ENCODE measurements at places on chromosomes 3 and 15.

DNA sequence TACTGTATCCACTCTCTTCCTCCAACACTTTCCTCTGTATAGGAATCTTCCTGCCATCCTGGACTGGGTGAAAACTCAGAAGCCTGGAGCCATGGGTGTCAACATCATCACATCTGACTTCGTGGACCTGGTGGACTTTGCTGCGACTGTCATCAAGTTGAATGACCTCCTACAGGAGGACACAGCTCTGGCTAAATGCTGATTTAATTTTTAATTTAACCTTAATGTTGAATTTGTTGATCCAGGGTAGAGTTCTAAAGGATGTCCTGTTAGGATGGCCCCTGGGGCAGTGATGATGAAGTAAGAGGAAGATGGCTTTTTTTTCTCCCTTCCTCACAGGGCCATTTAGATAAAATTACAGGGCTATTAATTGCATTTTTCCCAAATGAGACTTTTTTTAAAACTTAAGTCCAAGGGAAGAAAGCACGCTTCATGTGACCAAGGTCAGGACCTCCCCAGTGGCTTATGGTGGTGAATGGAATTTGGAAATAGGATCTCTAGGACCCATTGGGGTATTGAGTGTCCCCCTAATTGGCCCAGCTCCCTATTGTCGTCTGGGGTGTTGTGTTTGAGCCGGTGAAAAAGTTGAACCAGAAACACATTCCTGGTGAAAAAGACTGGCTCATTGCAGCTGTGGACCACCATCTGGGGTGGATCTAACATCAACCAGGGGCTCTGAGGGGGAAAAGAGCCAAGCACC lies 125.7 kb upstream of the ZBED2 start:
- DNase-seq = no peak

DNA sequence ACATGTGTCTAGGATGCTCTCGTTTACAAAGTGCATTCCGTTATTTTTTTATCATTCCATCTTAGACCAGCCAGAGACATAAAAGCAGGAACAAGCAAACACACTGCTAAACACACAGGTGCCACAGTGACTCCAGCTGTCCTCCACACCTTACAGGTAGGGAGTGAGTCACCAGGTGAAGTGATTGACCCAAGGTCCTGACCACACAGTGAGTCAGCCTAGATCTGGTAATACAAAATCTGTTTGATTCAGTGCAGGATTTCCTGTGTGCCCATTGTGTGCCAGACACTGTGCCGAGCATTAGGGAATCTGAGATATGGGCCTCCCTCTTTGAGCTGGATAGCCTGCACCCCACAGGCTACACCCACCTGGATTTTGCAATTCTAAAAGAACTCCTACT lies 16.7 kb upstream of the BFSP2 start:
- no peak for DNase-seq

- DNase-seq = no peak
Observed at GRCh38 chr3:44079916-44080315, 161.8 kb upstream of the TOPAZ1 start.

DNA sequence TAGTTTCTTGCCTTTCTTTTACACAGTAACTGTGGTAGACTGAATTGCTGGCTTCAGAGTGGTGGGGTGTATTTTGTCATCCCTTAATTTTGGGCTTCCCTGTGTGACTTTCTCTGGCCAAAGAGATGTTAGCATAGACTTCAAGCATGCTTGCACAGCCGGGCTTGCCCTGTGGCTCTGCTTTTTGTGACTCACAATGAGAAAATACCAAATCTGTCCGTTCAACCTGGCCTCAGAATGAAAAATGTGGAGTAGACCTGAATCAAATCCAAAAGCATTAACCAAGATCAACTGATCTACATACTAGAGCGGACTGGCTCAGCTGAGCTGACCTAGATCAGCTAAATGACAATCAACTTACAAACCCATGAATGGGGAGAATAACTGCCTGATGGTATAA lies 51.4 kb downstream of the PLAAT1 start:
- DNase-seq = no peak

DNA sequence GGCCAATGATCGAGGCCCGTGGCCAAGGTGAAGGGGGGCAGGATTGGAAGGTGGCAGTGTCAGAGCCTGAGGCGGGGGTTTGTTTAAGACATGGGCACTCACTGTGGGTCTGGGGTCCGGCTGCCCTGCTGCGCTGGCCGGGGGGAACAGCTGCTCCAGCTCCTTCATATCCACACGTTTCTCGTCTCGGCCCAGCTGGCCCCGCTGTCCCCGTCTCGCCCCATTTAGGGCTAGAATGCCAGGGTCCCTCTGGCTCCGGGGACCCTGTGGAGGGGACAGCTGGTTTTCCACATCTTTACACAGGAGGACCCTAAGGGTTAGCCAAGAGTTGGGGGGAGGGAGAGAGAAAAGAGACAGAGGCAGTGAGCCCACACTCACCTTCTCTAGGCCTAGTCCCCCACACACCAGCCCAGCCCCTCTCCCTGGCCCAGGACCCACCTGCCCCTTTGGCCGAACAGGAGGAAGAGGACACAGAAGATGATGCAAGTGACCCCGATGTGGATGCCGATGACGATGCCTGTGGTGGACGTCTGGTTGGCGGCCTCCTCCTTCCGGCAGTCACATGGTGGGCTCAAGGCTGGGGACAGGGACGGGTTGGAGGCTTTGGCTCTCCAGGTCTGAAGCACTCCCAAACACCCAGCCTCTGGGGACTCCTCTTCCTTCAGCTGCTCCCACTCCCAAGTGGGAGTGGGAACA lies 25.0 kb downstream of the RNU5B-1 start:
- DNase-seq = no peak

GRCh38 chr3:4656059-4656458 lies 162.9 kb downstream of the ITPR1 start:
- DNase-seq = no peak

DNA sequence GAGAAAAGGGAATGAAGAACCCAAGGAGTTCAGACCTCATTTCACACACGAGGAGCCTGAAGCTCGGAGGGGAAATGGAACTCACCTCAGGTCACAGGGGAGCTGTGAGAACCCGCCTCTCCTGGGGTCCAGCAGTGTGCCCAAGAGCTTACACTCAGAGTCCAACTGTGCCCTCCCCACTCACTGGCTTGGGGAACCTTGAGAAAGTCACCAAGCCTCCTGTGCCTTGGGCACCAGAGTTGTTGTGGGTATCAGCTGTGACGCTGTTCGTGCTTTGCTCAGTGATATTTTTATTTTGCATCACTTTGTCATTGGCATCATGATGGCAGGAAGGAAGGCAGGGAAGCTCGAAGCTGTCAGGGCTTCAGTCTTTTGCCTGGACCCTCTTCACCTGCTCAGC lies 83.4 kb downstream of the TLE3 start:
- no peak for DNase-seq

DNA sequence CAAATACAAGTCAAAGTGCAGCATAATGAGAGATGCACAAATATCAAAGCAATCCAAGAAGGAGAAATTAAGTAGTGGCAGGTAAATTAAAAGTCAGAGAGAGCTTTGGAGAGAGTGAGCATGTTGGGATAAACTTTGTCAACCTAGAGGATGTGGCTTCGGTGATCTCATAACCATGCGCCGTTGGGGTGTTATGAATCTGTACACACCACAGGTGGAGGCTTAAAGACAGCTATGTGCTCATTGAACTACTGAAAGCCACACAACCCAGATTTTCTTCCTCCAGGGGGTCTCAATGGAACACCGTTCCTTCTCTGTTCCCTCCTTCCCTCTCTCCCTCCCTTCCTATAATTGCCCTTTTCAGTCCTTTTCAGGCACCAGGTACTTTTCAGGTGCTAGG lies 52.0 kb downstream of the SUCNR1 start:
- DNase-seq = no peak

GRCh38 chr15:62803856-62804400 lies 238.6 kb upstream of the TPM1 start:
- no peak for DNase-seq

DNA sequence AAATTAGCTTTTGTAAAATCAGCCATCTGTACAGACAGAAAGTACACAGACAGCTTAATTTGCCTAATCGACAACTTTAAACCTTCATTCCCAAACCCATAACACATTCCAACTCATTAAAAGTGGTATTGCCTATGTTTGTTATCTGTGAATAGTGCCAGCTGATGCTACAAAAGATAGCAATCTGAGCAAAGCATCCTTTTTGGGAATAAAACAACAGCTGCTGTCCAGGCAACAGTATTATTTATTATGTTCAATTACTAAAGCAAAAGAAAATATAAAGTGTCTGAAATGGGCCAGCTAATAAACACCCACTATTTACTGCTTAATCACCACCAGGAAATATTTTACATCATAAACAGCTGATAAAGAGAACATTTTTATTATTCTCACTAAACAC lies 134.8 kb upstream of the ABI3BP start:
- DNase-seq = no peak

- DNase-seq = no peak
Observed at GRCh38 chr3:175155172-175155571, 296.0 kb downstream of the NAALADL2 start.

DNA sequence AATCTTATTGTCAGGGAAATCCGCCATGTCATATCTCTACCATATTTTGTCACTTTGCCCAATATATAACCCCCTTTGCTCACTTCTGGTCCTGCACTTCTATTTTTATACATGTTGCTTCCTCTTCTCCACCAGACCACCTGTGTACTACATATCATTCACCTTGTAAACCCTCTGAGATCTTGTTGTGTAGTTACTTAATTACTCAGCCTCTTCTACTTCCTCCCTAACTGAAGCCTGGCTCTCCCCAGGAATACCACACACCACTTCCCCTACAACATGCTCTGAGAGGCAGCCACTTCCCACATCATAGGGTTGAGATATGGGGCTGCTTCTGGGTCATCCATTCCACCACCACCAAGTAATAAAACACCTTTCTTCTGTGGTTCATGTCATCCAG lies 10.0 kb downstream of the HEXA start:
- DNase-seq = no peak

GRCh38 chr3:135041601-135042000 lies 246.5 kb downstream of the EPHB1 start:
- DNase-seq = no peak

GRCh38 chr3:39157359-39157758 lies 4.0 kb upstream of the CSRNP1 start:
- DNase-seq = no peak

GRCh38 chr3:131279577-131279976 lies 102.0 kb upstream of the NUDT16 start:
- no peak for DNase-seq

- DNase-seq = peak; percentile 41
Observed at GRCh38 chr15:44038755-44039191, 156.3 kb downstream of the FRMD5 start.

DNA sequence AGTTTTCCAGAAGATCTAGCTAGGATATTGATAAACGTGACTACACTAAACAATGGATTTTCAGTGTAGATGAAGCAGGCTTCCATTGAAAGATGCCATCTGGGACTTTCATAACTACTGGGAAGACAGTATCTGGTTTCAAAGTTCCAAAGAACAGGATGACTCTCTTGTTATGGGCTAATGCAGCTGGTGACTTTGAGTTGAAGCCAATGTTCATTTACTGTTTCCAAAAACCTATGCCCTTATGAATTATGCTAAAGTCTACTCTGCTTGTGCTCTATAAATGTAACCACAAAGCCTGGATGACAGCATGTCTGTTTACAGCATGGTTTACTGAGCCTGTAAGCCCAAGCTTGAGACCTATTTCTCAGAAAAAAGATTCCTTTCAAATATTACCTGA lies 245.4 kb downstream of the GBE1 start:
- no peak for DNase-seq

DNA sequence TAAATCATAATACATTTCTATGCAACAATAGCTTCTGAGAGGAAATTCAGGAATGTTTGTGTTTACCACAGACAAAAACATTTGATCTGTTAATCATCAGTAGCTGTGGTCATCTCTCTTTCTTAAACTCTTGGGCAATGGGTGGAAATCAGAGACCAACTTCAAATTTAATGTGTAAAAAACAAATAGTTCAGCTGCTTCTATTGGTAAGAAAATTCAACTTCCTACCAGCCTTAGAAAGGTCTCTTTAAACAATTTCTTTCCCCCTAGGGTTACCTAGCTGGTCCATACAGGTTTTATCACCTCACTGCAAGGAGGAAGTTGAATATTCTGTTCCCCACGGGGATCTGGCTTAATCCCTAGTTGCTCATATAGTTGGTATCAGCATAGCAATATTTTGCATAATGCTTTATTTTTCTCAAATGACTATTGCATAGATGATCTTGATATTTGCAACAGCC lies 20.3 kb upstream of the PPP4R2 start:
- DNase-seq = no peak

GRCh38 chr15:40103864-40104271 lies 4.8 kb downstream of the BMF start:
- no peak for DNase-seq

GRCh38 chr3:184944241-184944640 lies 132.3 kb downstream of the VPS8 start:
- no peak for DNase-seq

DNA sequence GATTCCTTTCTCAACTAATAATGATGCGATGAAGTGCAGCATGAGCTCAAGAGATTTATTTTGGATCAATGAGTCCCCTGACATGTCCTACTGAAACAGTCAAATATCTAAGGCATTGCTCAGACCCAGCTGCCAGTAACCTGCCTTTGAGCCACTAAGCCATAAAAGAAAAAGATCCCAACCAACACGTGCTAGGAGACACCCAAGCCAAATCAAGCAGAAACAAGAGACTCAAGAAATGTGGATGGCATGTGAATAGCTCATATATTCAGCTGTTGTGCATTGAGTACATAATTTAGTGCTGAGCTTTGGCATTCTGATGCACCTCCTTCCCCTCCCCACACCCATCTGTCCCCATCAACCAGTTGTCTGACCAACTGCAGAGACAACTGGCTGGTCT lies 29.2 kb downstream of the GJD2 start:
- no peak for DNase-seq

- DNase-seq = no peak
Observed at GRCh38 chr3:119898478-119899191, 116.7 kb downstream of the NR1I2 start.

- no peak for DNase-seq
Observed at GRCh38 chr3:40437889-40438288, 19.2 kb upstream of the RPL14 start.

DNA sequence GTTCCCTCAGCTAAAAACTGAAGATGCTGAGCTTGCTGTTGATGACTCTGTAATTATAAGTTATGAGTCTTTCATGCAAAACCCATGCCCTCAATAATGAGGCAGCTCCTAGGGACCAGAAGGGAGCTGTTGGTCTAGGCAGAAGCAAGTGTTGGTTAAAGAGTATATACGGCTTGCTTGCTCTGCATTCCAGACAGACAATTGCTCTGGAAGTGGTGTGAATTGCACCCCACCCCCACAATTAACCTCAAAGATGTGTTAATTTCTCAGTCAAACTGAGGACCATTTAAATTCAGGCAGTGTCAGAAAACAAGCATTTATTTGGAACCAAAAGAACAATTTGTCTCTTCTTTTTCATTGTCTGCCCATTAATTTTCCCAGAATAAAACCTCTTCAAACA lies 163.5 kb upstream of the EOMES start:
- DNase-seq = no peak

- no peak for DNase-seq
Observed at GRCh38 chr3:108251844-108252243, 29.6 kb upstream of the IFT57 start.

GRCh38 chr3:127915115-127915936 lies at the start of gene KBTBD12:
Gene KBTBD12, plus strand, starts transcription at chr3:127915232. Its CDS starts 7,830 bp downstream, at chr3:127923062.
- no peak for DNase-seq

GRCh38 chr15:49674370-49674769 lies 53.5 kb downstream of the DTWD1 start:
- no peak for DNase-seq

- DNase-seq = no peak
Observed at GRCh38 chr3:100271522-100271921, 10.7 kb downstream of the TBC1D23 start.

- DNase-seq = no peak
Observed at GRCh38 chr3:116444819-116445310, 422 bp downstream of the LSAMP start.

Data from MM.1S (cell line).